Stimulated activated CD4-positive, alpha-beta T cell treated with anti-CD3 and anti-CD28 coated beads, Interleukin-1b, Interleukin-23, amount 100 ng/mL, for 1 hour (primary cell): ENCODE measurements at places on chromosomes 3 and 15.

DNA sequence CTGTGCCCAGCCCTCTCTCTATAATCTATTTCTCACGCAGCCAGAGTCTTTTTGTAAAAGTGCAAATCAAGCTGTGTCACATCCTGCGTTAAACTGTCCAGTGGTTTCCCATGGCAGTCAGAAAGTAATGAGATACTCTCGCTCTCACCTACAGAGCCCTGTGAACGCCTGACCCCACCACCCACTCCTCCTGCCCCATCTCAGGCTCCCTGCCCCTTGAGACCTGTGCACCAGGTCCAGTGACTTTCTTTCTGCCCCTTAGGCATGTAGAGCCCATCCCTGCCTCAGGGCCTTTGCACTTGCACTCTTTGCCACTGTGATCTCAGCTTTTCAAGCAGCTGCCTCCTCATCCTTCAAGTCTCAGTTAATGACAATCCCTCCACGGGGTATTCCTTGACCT is 58.3 kb upstream of the RASGRP1 start:
- DNase-seq: no peak

- DNase-seq: no peak
Observed at GRCh38 chr3:178073366-178073765, 462.9 kb upstream of the KCNMB2 start.

GRCh38 chr15:68442041-68442440 is 10.1 kb upstream of the ITGA11 start:
- DNase-seq: no peak

DNA sequence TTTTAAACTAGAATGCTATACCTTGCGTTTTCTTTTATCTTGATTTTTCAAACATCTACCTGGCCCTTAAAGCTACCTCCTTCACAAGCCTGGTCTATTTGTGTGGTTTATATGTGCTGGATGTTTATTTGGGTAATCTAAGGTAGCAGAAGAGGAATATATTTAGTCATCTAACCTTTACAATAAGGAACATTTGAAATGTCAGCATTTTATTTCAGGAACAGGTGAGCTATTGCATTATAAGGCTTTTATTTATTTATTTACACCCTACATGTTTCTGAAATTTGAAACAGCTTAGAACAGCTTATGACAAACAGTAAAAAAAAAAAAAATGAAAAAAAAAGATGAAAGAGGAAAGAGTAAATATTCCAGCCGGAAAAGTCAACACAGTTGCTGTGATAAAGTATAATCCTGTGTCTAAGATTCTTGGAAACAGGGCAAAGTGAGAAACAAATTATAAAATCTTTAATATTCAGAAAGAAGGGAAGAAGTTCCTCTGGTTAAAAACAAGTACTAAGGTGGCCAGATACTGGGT is 19.5 kb downstream of the HHLA2 start:
- DNase-seq: no peak

GRCh38 chr3:87076946-87077345 is 86.0 kb upstream of the VGLL3 start:
- DNase-seq: no peak

DNA sequence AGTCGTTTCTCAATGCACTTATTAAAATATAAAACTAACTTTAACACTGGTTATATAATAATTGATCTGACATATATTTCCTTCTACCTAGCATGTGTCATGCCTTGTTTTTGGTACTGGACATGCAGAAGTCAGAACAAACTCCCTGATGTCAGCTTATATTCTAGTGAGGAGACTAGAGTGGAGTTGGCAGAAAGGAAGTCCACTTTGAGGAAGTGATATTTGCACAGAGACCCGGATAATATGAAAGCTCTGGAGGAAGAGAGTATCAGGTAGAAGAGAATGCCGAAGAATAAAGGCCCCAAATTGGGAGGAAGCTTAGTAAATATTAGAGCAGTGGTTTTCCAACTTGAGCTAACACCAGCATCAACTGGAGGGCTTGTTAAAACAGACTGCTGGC is 24.6 kb upstream of the ZNF280D start:
- DNase-seq: no peak

- DNase-seq: no peak
Observed at GRCh38 chr3:71680603-71681002, 44.6 kb downstream of the EIF4E3 start.

- no peak for DNase-seq
Observed at GRCh38 chr3:148373961-148374360, 323.7 kb upstream of the AGTR1 start.

DNA sequence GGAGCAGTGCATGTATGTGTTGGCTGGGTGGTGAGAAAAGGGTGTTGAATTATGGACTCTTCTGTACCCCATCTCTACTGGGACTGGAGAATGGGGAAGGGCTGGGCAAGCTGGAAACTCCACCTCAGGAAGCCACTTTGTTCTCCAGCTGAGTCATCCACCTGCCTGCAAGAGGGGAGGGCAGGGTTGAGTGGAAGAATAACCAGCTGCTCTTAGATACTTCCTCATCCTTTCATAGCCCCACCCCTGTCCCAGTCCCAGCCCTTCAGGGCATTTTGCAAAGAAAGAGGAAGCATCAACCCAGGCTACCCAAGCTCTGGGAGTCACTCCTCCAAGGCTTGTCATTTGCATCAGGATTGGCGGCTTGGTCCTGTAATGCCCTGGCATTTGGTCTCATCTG is 33.1 kb downstream of the RAB11A start:
- DNase-seq: no peak

GRCh38 chr3:88076712-88077111 is 17.7 kb downstream of the ZNF654 start:
- no peak for DNase-seq

DNA sequence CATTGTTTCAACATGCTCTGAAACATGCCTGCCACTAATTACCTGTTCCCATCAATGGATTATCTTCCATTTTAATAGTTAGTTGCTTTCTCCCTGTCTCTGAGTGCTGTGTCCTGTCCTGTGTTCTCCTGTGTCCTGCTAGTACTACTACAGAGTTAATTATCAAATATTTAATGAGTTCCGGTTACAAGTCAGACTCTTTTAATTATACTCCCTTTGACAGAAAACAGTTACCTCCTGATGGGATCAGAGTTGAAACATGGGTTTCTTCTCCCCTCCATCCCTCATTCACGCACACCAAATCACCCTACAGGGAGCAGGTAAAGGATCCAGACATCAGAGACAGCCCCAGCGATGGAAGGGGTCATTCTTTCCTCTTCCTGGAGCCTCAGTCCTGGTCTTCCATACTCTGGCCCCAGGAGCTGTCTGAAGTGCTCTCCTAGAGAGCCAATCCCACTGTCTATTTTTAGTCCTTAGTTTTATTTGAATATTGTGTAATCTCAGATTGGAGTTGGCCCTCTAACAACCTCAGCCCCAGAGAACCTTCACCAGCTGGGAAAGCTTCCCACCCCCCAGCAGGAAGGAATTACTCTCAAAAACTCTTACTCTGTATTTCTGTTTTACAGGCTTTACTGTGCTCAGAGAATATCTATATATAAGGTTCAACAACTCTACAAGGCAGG is 137.0 kb upstream of the C2CD4B start:
- DNase-seq: no peak

- no peak for DNase-seq
Observed at GRCh38 chr3:71201939-71202338, 381.6 kb downstream of the FOXP1 start.

GRCh38 chr3:162354356-162354755 is 857.7 kb downstream of the OTOL1 start:
- no peak for DNase-seq

DNA sequence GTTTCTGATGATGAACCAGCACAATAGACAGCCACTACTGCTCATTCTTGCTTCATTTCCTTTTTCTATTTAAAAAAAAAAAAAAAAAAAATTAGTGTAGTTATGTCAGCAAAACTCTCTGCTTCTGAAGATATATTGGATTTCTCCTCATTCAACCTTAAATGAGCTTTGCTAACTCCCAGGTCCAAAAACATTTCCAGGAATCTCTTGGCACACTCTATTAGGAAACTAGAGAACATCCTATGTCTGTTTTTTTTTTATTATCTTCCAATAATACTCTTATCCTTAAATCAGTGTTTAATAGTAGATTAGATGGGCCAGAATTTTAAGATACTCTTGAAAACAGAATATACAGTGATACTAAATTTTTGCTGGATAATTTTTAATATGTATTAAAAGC is 398.0 kb downstream of the NAALADL2 start:
- DNase-seq: no peak

GRCh38 chr3:122101646-122102045 is 46.5 kb downstream of the CD86 start:
- no peak for DNase-seq

DNA sequence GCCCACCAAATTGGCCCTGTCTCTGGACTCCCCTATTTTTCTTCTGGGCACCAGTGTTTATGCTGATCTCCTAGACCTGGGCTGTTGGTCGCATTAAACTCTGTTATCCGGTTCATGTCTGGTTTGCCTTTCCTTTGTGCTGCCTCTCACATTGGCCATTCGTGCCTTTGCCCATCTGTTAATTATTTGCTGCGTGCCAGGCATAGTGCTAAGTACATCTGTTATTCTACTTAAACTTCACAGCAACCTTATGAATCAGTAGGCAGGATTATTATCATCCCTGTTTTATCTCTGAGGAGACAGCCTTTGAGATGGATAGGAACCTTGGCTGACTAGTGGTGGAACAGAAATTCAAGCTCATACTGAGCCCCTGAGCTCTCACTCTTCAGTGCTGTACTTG is 76.0 kb downstream of the THSD4 start:
- no peak for DNase-seq

- no peak for DNase-seq
Observed at GRCh38 chr15:72732086-72732485, 46.1 kb downstream of the BBS4 start.

- DNase-seq: no peak
Observed at GRCh38 chr3:118817748-118818165, 216.9 kb downstream of the IGSF11 start.

GRCh38 chr3:136750209-136750896 is 1.8 kb downstream of the STAG1 start:
- DNase-seq: no peak

DNA sequence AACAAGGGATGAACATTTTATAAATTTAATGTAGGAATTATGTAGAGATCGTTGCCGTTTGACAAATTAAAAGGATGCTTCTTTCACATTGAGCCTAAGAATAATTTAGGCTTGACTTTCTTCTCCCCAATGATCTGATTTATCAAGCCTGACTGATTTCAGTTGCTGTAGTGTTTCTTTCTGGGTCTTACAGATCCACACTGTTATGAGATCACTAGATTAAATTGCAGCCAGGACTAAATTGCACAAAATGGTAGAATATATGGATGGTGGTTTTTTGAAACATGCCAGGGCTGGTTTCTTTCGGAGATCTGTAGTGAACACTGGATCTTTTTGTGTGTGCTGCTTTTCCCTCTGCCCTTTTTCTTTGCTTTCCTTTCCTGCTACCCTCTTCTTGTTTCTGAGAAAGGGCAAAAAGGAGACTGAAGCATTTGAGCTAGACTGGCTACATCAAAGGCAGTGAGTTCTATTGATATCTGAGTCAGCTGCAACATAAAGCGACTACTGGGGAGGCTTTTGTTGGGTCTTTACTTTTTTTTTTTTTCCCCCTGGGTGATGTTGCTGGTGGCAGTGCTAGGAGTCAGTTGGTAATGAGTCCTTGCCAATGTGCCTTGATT is 83.0 kb downstream of the AKAP13 start:
- no peak for DNase-seq

GRCh38 chr15:67054676-67055075 is 10.7 kb upstream of the SMAD3 start:
- no peak for DNase-seq

DNA sequence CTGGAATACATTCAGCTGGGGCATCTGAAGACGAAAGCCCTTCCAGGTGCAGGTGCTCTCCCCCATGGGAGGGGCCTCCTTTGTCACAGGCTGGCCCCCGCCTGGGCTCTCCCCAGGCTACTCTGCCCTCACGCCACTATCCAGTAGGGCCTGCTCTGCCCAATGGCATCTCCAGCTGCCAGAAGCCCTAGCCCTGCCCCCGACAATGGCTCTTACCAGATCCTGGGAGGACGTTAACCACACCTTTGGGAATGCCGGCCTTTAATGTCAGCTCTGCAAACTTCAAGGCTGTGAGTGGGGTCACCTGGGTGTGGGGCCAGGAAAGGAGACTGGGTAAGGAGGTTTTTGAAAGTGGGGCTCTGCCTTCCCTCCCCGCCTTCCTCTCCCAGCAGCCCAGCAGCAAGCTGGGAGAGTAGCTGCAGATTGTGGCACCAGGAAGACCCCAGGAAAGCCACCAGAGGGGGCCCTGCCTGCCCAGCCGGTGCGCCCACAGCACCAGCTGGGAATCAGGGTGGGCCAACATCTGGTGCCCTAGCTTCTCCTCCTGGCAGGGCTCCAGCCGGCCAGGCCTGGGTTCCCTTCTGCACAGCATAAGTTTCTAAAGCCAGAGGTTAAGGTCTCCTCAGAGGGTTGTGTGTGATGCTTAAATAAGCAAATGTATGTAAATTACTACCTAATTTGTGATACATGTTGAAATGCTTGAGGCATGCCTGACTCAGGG is 40.4 kb upstream of the SLC41A3 start:
- no peak for DNase-seq

DNA sequence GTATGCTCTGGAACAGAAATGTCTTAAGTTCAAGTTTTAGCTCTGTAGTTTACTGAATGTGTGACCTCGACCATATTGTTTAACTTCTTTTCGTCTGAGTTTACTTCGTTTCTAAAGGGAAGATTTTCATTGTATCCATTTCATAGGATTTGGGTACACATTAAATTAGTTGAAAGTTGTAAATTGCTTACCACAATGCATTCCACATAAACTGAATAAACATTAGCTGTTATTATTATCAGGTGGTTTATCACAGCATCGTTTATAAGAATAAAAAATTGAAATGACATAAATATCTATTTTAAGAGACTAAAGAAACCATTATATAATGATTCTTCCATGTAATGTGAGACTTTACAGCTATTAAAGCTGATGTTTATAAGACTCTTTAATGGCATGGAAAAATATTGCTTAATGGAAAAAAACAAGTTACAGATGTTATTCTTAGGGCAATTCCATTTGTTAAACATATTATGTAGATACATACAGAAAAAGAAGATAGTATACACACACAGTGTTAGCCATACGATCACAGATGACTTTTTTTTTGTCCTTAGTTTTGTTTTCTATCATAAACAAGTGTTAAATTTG is 342.3 kb upstream of the SGO1 start:
- no peak for DNase-seq

- no peak for DNase-seq
Observed at GRCh38 chr3:43005981-43006380, 26.9 kb downstream of the GASK1A start.

DNA sequence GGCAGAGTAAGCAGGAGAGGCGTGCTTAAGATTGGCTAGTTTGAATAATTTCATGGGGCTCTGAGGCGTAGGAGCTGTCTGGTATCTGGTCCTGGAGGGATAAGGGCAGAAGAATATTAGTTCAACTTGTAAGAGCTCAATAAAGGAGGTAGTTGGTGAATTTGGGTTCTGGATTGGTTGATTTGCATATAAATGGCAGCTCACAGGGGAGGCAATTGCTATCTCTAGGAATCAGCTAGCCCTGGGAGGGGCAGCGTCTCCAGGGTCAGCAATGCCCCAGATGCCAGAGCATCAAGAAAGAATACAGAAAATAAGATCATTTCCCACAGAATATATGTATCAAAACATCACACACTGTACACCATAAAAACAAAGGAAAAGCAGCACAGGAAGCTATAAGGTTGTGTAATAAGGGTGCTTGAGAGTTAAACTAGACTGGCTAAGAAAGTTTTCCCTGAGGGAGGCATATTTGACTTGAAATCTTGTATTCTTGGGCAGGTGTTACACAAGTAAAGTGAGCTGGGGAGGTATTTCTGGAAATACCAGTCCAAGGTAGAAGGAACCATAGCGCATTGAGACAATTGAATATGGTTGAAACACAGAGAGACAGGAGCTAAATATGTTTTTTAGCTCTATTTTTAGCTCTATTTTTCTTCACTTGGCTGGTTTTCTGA is 6.1 kb downstream of the MOBP start:
- DNase-seq: no peak

GRCh38 chr15:67946701-67947100 is 106.9 kb upstream of the RNU6-1 start:
- DNase-seq: no peak
